T-cell (primary cell): ENCODE measurements at places on chromosomes 13 and 19.

DNA sequence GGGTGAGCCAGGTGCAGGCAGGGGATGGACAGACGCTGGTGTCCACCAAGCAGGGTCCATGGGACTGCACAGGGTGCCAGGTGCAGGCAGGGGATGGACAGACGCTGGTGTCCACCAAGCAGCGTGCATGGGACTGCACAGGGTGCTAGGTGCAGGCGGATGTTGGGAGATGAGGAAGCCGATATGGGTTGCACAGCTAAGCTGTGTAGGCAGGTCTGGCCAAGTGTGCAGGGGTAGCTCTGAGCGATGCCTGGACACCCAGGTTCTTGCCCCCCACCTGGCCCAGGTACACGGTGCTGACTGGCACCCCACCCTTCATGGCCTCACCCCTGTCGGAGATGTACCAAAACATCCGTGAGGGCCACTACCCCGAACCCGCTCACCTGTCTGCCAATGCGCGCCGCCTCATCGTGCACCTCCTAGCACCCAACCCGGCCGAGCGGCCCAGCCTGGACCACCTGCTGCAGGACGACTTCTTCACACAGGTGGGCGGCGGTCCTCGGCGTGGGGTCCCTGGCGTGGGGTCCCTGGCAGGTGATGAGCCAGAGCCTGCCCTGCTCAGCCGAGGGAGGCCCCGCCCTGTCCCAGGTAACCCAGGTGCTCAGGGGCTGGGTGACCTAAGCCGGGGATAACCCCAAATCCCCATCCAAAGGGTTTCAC, 3.9 kb downstream of the PLK5 start:
- no peak for DNase-seq

- DNase-seq = no peak
These were observed 74.9 kb downstream of the KCTD15 start for GRCh38 chr19:33871605-33872004.

DNA sequence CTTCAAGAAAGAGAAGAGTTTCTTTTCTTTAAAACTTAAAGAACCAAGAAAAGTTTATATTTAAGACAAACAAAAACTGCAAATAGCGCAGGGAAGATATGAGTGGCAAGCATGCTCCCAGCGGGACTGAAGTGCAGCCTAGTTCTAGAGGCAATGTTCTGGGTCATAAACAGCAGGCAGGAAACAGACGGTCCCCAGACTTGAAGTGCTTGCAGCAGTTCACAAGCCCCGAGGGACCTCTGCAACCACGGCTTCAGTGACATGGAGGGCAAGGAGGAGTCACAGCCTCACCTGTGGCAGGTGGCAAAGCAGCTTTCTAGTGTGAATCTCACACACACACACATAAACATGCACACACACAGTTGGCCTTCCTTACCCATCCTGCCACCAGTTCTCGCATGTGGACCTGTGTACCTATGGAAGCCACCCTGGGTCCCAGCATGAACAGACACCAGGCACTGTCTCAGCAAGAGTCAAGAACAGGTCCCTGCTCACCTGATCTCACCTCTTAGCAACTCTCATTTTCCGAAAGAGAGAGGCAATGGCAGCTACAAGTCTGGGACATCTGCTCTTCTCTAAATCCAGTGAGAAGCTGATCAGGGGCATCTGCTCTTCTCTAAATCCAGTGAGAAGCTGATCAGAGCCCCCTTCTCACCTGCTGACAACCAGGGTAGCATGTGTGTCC, 162.0 kb downstream of the EFNB2 start:
- no peak for DNase-seq

- DNase-seq = no peak
These were observed 320.6 kb downstream of the FOXO1 start for GRCh38 chr13:40345654-40346372.

DNA sequence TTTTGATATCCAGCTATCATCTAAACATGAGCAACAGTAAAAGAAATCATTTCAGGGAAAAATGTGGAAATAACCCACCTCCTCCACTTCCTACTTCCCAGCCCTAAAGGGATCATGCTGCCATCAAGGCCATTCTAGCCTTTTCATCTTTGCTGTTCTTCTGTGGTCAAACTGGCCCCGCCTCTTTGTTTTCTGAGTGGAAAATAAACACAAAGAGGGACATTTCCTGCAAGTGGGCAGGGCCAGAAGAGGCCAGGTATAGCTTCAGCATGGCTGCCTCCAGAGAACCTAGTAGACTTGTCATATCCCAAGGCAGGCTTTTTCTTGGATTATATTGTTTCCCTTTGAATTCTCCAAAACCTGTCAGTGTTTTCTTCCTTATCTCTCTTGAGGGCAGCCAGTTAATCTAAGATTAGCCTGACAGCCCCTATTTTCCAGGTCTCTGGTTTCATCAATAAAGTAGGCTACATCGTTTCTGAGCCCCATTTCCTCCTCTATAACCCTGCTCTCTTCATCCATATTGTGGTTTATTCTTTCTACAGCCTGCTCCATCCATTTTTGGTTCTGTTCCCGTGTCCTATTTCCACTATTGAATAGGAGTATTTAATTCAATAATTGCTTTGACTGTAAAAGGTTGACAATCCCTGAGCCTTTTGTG, 117.6 kb downstream of the GPC6 start:
- DNase-seq = no peak

- no peak for DNase-seq
These were observed 188.3 kb downstream of the KLF12 start for GRCh38 chr13:73945871-73946270.

DNA sequence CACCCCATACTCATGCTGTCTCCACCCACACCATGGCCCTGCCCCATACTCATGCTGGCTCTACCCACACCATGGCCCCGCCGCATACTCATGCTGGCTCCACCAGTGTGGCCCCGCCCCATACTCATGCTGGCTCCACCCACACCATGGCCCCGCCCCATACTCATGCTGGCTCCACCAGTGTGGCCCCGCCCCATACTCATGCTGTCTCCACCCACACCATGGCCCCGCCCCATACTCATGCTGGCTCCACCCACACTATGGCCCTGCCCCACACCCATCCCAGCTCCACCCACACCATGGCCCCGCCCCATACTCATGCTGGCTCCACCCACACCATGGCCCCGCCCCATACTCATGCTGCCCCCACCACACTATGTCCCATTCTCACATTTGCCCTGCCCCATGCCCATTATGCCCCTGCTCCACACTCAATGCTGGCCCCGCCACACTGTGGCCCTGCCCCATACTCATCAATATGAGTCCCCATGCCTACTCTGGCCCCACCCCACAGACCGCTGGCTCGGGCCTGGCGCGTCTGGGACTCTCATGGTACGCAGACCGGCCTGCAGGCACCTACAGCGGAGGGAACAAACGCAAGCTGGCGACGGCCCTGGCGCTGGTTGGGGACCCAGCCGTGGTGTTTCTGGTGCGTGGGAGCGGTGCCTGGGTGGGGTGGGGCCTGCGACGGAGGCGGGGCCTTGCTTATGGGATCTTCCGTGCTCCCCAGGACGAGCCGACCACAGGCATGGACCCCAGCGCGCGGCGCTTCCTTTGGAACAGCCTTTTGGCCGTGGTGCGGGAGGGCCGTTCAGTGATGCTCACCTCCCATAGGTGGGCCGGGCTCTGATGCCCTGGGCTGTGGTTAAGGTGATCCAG, 3.7 kb upstream of the ARHGAP45 start:
- peak; percentile 47 for DNase-seq

DNA sequence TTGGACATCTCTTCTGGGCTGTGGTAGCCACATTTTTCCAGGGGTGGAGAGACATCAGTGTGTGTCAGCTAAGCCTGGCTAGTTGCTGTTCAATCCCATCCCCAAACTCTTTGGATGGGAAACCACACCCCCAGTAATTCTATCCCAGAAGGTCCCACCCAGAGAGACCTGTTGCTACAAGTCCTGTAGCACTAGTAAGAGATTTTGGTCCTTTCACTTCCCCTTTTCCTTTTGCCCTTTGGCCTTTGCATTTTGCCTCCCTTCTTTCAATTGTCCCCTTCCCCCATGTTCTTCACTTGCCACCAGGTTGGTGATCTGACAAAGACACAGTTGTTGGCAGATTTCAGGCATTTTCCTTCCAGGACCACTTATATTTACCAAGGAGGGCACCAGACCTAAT, 3.8 kb downstream of the CBY2 start:
- no peak for DNase-seq

DNA sequence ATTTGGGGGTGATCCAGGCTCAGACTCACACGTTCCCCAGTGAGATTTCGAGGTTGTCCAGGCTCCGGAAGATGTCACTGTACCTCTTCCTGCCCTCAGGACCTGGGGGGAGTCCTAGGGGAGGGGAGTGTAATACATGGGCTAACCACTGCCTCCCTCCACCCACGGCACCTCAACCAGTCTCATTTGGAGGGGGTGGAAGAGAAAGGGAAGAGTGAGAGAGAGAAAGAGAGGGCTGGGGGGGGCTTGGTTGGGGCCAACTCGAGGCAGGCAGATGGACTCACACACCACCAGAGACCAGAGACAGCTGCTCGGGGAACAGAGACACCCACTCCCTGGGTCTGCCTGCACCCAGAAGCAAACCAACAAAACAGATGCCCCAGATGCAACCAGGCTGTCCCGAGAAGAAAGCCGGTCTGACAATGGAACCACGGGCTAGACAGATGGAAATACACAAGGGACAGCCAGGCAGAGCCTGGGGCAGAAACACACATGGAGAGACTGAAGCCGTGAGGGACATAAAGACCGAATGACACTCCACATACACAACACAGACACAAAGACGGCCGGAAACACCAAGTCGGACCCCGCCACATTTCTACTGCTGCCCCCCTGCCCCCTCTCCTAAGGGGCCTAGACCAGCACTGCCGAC, 825 bp downstream of the GMIP start:
- DNase-seq = peak; percentile 33

GRCh38 chr19:12159773-12160414, 3.0 kb upstream of the ZNF136 start:
- DNase-seq = no peak

DNA sequence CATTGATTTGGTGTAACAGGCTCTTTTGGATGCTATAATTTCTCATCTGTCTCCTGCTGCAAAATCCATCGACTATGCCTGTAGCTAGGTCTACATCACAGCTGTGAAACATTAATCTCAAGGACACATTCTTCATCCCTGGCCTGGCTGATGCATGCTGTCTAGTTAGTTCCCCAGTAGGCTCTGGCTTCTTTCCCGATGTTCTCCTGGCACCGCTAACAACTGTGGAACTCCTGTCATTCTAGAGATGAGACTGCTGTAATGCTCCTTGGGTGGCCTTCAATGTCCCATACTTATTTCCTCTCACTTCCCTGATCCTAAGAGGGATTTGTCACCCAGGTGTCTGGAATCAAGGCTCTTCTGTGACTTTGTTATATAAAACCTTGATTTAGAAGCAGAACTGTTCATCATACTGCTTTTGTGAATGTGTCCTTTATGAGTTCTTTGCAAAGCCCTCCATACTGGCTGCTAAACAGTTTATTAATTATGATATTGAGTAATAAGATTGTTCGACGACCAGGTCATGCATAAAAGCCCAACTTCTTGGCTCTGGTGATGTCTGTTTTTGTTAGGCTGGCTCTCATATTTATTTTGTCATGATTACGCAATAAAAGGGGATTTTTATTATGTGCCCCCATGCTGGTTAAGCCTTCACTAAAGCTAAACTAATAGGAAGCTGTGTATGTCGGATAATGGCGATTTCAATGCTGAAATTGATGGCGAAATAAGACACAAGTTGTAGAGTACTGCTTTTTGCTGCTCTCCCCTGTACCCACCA, 227.5 kb downstream of the DCT start:
- DNase-seq = no peak

DNA sequence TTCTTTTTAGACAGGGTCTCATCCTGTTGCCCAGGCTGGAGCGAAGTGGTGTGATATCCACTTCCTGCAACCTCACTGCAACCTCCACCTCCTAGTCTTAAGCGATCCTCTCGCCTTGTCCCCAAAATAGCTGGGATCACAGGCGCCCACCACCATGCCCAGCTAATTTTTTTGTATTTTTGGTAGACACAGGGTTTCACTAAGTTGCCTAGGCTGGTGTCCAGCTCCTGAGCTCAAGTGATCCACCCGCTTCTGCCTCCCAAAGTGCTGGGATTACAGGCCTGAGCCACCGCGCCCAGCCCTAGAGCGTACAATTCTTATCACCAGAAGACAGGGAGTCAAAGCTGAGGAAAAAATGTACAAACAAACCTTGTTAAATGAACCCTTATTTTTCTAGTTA, 4.5 kb upstream of the ELOF1 start:
- DNase-seq = no peak

- no peak for DNase-seq
These were observed 168.6 kb upstream of the RFC3 start for GRCh38 chr13:33649212-33649878.

GRCh38 chr19:31332096-31332495, 17.1 kb downstream of the TSHZ3 start:
- DNase-seq = no peak

DNA sequence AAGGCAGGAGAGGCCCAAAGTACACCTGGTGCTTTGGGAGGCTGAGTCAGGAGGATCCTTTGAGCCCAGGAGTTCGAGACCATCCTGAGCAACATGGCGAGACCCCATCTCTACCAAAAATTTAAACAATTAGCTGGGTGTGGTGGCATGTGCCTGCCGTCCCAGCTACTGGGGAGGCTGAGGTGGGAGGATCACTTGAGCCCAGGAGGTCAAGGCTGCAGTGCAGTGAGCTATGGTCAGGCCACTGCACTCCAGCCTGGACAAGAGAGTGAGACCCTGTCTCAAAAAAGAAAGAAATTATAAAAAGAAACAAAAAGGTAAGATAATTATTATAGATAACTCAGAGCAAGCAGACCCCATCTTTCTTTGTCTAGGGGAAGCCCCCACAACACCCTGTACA, 1.9 kb downstream of the HOMER3 start:
- no peak for DNase-seq
